ENCODE measurements at places on chromosomes 1 and 21.

DNA sequence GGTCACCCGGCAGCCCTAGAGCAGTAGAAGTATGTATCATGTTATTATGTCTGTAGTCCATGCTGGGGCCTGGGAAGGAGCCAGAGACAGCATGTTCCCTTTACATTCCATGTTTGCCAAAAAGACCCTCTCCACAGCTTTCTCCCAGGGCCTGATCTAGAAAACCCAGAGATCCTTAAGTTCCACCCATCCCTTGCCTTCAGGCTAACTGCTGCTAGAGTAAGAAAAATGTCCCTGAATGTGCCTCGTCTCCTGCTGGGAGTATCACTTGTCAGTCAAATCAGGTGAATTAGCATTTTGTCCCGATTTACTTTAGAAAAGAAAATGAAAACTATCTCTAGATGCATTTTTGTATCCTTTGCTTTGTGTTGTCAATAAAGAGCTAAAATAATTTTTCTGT lies 13.3 kb upstream of the MRPS14 start:
- DNase-seq, result no peak

DNA sequence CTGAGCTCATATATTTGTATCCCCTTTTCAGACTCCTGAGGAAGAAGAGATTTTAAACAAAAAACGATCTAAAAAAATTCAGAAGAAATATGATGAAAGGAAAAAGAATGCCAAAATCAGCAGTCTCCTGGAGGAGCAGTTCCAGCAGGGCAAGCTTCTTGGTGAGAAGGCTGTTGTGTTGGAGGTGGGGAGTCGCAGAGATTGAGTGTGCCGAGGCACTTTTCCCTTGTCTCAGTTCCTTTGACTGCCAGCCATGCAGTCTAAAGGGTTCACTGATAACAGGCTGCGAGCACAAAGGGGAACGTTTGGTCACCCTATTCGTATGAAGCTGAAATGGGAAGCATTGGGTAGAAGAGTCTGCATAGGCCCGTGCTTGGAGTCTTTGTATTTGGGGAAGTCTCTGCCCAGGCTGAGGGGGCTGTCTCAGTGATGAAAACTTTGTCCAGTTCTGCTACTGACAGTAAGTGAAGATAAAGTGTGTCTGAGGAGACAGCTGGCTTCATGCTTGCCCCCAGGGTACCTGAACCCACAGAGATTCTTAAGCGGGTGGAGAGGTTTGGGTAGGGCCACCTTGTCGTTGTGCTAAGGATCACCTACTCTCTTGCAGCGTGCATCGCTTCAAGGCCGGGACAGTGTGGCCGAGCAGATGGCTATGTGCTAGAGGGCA lies 2.8 kb downstream of the RPS8 start:
- no peak for DNase-seq

DNA sequence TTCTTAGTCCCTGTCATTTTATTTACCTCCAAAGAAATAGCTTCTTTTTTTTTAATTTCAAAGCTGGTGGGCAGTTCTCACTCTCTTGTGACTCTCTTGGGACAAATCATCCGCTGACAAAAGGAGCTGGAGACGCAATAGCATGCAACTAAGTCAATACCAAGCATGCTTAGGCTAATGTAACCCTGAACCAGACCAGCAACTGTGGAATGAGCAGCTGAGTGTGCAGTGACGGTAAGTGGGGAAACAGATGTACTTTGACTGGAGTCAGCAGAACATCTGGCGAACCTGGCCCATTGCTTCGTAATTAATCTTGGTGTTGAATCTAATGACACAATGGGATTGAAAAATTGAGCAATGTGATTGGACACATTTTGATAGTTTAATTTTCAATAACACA lies 280.7 kb upstream of the PLXNA2 start:
- no peak for DNase-seq

DNA sequence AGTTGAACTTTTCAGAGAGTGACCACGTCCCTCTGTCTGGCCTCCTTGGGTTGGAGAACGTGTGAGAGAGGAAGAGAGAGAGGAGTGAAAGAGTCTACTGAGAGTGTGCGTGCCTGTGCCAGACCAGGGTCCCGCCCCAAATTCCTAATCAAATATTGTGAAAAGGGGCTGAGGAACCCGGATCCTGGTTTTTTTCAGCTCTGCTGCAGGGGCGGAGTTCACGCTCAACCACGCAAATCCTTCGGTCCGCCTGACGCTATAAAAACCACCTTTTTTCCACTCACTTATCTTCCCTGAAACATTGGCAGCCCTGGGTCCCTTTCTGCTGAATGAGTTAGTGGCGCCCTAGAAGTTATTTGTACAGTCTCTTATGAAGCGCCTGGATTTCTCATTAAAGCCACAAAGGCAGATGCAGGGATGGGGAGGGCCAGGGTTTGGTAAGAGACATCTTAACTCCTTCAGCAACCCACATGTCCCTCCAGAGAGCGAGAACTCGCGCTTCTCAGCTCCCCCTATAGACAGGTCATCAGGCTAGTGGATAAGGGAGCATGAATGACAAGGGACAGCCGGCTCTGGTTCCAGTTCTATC lies at the start of gene FMOD:
TSS of gene FMOD (minus strand) at position 86 of the 589 bp plus-strand sequence. CDS start 2,852 bp downstream, outside the sequence.
- DNase-seq, result no peak

DNA sequence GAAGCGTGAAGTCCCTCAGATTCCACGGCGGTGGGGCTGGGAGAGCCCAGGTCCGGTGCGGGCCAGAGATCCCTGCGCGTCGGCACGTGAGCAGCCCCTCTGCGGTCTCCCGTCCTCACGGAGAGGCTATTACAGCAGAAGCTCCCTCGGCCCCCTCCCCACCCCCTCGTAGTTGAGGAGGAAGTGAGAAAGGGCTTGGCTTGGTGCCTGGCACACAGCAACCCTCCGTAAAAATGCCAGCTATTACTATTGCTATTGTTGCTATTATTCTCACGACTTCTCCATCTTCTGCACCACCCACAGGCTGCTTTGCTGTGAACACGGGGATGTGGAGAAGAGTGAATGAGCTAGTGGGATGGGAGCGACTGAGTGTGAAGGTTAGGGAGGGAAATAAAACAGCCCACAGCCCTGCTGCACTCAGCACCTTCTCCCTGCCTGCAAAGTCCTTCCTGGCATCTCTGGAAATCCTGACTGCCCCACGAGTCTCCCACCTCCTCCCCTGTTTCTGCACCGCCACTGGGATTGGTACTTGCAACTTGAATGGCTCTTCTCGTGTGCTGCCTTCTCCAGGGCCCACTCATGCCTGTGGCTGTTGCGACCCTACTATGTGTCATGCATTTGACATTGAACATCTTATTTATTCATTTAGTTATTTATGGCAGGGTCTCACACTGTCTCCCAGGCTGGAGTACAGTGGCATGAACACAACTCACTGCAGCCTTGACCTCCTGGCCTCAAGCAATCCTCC lies 26.6 kb downstream of the ZBTB18 start:
- DNase-seq, result no peak

DNA sequence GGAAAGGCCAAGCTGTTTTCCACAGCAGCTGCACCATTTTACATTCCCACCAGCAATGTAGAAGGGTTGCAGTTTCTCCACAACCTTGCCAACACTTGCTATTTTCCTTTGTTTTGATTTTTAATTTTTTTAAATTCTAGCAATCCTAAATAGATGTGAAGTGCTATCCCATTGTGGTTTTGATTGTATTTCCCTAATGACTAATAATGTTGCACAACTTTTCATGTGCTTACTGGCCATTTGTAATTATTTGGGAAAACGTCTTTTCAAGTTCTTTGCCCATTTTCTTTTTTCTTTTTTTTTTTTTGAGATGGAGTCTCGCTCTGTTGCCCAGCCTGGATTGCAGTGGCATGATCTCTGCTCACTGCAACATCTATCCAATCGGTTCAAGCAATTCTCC lies 53.9 kb downstream of the VCAM1 start:
- no peak for DNase-seq

- DNase-seq, result no peak
These were observed 222.0 kb downstream of the CAMTA1 start for GRCh38 chr1:7006996-7007871.

DNA sequence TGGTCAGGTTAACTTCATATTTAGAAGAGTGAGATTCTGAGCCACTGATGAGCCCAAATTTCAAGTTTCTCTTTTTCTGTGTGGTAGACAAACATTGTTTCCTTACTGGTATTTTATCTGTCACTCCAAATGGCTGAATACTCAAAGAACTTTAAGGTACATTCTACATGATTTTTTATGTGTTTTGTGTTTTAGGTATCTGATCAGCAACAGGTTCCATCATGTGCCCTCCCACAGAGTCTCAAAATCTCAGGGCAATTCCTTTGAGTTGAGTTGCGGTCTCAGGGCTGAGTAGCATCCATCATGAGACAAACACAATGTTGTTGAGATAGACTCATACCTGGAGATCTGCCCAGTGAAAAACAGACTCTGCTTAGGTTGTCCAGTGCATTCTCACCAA lies 14.7 kb upstream of the CEP350 start:
- DNase-seq, result no peak

DNA sequence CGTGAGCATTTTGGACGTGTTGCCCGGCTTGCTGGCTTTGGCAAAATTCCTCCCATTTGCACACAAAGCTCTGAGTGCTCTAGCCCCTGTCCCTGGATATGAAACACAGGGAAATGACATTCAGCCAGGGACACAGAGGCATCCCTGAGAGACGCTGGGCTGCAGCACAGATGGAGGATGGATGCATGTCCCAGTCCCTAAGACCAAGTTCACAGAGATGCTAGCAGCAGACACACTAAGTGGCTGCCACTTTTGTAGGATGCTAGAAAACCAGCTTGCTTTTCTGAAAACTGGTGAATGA lies 12.5 kb downstream of the ACTRT2 start:
- DNase-seq, result no peak

- DNase-seq, result no peak
These were observed 13.6 kb downstream of the CSTB start for GRCh38 chr21:43762303-43763128.

DNA sequence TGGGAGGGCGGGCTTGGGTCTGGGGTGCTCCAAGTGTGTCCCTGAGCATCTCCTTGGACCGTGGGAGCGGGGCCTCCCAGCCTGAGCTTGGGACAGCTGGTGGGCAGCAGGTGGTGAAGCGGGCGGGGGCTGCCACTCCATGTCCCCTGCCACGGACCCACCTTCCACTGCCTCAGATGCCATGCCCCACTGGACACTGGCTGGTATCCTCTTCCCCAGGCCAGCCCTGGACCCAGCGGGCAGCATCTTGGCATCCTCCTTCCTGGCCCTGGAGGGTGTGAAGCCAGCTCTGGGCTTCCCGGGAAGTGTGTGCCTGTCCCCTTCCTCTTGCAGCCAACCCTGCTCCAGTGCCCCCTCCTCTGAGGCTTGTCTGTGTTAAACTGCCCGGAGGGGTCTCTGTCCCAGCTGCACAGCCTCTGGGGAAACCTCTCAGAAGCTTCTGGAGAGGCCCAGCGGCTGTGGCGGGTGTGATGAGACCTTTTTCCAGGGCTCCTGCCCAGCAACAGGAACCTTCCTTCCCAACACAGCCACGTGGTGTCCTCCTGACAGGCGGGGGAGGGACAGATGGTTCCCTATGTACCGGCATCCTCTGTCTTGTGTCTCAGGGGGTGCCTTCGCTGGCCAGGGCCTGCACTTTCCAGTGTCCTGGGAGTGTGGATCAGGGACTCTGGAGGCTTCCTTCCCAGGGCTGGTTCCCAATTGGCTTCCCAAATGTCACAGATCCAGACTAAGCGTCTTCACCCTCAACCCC lies 81.6 kb upstream of the DISP3 start:
- no peak for DNase-seq

DNA sequence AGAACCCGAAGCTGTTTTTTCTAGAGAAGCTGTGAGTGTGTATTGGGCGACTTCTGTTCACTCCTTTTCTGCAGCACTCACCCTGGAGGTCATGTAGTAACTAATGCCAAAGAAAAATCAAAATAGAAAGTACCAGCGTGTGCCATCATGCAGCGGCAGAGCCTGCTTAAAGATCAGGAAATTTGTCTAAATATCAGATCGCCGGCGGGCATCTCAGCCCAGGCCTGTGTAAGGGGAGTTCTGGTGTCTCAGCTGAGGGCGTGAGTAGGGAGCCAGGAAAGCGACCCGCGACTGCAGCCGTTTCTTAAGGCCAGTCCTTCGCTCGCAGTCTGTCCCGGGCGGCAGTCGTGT lies 768 bp downstream of the EDARADD start:
- no peak for DNase-seq

DNA sequence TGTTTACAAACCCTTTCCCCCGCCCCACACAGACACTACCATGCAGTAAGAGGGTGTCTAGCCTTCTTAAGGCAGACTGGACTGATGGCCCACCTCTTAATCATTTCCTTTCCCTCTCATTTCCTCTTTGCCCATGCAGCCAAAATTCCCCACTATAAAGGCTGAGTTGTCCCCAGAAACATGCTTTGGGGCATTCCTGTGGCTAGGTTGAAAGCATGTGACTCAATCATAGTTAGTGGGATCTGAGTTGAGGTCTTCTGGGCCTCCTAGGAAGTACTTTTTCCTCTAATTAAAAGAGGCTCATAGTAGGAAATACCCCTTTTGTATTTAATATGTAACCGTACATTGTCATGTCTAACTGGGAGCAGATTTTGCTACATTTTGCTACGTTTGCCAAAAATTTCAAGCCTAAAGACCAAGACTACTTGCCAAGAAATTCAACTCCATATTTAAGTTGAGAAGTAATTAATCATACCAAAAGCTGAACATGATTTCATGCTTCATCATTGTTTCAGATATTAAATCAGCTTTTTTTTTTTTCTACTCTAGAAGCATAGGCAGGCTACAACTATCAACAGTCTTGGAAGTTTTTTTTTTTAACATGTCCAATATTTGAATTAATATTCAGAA lies 174.7 kb downstream of the ADGRL4 start:
- DNase-seq, result no peak

- DNase-seq, result no peak
These were observed 99.9 kb upstream of the TLR5 start for GRCh38 chr1:223242971-223243370.
